ENCODE measurements at places on chromosomes 6 and 20.

DNA sequence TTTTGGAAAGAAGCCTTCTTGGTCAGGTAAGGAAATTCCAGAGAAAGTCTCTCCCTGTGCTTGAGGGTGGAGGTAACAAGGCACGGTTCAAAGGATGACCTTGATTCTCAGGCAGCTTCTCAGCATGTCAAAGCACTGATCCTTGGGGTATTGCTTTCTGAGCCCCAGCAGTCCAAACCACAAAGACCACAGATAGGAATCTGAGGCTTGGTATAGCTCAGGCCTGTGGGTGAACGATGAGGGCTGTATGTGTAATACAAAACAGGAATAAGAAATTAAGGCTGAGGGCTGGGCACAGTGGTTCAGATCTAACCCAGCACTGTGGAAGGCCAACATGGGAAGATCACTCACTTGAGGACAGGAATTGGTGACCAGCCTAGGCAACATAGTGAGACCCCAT is 70.2 kb upstream of the SLC22A1 start:
- no peaks in the 10 kb centered on the region for H3K27me3 ChIP-seq
- H3K36me3 ChIP-seq, result peaks cover 21% of the 10 kb centered on the region
- H3K27ac ChIP-seq, result no peak overlapping the region

DNA sequence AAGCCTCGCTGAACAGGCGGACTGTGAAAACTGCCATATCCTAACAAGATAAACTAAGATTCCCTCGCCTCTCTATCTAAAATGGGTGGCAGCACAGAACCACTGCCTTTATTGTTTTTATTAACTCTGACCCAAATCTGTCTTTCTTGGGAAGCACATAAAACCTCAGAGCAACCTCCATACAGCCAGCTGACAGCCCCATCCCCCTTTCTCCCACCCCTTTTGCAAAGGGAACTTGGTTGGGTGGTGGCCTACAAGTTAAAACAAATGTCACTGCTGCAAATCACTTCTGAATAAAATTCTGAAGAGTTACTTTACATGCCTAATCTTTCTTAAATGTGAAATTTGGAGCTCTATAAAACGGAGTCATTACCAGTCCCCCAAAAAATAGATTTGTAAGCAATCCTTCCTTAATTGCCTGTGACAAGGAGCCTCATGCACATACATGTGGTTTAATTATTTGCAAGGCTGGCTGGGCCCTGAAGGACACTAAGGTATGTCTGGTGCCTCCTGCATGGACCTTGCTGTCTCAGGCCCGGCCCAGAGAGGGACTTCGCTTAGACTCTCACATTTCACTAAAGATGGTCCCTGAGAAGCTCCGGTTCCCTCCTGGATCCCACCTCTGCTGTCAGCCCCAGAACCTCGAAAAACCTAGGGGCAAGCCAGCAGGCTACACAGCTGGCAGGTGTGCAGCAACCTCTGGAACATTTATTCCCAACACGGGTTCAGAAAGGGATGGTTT is 21.7 kb downstream of the PXDC1 start:
- H3K4me3 ChIP-seq, result no peak overlapping the region
- H3K4me1 ChIP-seq, result no peaks in the 10 kb centered on the region
- DNase-seq, result peak; percentile 54
- peaks cover 11% of the 10 kb centered on the region for H3K36me3 ChIP-seq

GRCh38 chr20:49310705-49311104 is 32.8 kb upstream of the ZNFX1 start:
- H3K36me3 ChIP-seq, result no peaks in the 10 kb centered on the region
- no peak for DNase-seq
- H3K4me1 ChIP-seq, result no peaks in the 10 kb centered on the region
- no peaks in the 10 kb centered on the region for H3K27me3 ChIP-seq
- no peak overlapping the region for H3K27ac ChIP-seq
- no peak overlapping the region for H3K4me3 ChIP-seq

GRCh38 chr20:1144401-1145172 is 26.2 kb downstream of the PSMF1 start:
- DNase-seq, result no peak
- H3K27ac ChIP-seq, result no peak overlapping the region
- no peaks in the 10 kb centered on the region for H3K27me3 ChIP-seq
- H3K36me3 ChIP-seq, result peaks cover 3% of the 10 kb centered on the region
- H3K4me3 ChIP-seq, result no peak overlapping the region

DNA sequence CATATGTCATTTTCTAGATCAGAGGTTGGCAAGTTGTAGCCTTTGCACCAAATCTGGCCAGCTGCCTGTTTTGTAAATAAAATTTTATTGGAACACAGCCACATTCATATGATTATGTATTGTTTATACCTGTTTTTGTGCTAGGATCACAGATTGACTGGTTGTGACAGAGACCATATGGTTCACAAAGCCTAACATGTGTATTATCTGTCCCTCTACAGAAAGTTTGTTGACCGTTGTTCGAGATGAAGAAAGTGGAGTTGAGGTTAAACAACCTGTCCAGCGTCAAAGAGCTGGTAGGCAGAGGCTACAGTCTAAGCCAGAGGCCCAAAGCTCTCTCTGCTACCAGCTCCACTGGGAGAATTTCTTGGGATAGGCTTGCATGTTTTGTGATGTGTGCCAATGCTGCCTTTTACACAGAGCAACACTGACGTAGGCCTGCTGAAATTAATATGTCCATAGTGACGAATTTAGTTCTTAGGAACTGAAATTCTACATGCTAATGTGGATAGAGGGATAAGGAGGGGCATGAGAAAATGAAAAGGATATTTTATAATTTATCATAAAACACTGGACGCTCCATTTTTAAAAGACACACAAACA is 11.7 kb upstream of the IGF2R start:
- no peak overlapping the region for H3K27ac ChIP-seq
- no peaks in the 10 kb centered on the region for H3K27me3 ChIP-seq
- H3K4me3 ChIP-seq, result no peak overlapping the region
- DNase-seq, result no peak
- H3K36me3 ChIP-seq, result no peaks in the 10 kb centered on the region

DNA sequence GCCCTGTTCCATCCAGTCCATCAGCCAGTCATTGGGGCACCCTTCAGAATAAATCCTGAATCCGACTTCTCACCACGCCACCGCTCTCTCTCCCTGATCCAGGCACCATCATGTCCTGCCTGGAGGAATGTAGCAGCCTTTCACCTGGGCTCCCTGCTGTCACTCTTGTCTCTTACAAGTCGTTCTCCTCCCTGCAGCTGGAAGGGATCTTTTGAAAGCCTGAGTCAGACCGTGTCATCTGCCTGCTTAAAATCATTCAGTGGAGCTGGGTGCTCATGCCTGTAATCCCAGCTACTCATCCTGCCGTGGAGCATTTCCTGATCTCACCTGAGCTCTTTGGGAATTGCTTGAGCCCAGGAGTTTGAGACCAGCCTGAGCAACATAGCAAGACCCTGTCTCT is 19.2 kb upstream of the KCNG1 start:
- H3K27me3 ChIP-seq, result no peaks in the 10 kb centered on the region
- no peak for DNase-seq
- no peaks in the 10 kb centered on the region for H3K4me1 ChIP-seq
- no peak overlapping the region for H3K4me3 ChIP-seq
- H3K27ac ChIP-seq, result no peak overlapping the region

DNA sequence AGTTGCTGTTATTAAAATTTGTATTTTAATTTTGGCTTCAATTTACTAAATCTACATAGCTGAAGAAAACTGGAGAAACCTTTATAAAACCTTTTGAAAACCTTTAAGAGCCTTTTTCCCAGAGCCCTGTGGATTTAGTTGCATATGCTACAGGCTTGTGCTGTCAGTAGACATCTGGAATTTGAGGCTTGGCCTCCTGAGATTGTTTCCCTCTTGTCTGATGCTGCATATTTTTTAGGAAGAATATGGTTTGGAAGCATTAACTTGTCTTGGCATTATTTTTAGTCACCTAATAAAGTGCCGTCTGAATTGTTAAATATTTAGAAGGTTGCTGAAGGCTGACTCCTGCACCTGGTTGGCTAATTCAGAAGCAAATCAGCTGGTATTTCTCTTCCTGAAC is 369.4 kb downstream of the UTRN start:
- no peaks in the 10 kb centered on the region for H3K27me3 ChIP-seq
- no peaks in the 10 kb centered on the region for H3K36me3 ChIP-seq
- no peak overlapping the region for H3K4me3 ChIP-seq
- no peak for DNase-seq
- H3K27ac ChIP-seq, result no peak overlapping the region

DNA sequence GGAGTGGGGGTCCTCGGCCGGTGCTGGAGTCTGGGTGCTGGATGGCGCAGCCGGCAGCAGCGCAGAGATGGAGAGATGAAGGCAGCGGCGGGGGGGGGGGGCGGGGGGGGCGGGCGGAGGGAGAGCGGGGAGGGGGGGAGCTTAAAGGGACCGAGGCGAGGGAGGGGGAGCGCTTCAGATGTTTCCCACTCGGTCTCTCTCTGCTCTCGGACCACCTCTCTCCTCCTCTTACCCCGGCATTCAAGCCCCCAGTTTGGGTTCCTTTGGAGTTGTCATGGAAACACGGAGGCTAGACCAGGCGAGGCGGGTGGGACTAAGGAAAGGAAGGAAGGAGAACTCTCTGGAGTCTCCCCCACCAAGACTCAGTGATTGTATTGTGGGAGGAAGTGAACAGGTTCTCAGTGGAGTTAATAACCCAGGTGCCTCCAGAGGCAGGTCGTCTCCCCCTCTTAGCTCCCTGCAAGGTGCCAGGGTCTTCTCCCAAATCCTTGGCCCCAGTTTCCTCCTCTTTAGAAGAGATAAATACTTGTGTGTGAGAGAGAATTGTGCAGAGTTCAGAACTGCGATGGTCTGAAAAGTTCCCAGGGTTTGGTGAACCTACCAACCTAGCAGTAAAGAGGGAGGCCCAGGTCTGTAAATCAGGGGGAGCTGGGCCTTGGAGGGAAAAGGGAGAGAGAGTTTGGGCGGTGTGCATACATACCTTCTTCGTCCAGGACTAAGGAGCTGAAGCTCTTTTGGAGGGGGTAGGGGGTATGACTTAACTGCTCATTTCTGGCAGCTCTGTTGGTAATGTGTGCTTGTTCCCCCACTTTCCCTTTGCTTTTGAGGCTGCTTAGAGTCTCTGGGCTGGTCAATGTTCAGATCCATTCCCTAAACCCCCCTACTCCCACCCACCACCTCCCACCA is at the start of gene PRRT1:
PRRT1 (minus strand) TSS at position 77 of the 906 bp plus-strand sequence. CDS start 112 bp downstream, outside the sequence.
- peak within 1 kb of the TSS; percentile 18 for H3K27ac ChIP-seq
- peak within 1 kb of the TSS; percentile 61 for H3K4me3 ChIP-seq
- H3K27me3 ChIP-seq, result no peaks in the 10 kb centered on the region
- no peaks in the 10 kb centered on the region for H3K36me3 ChIP-seq

GRCh38 chr6:4460586-4461475 is 315.4 kb upstream of the CDYL start:
- H3K27ac ChIP-seq, result no peak overlapping the region
- no peaks in the 10 kb centered on the region for H3K27me3 ChIP-seq
- no peak overlapping the region for H3K4me3 ChIP-seq
- H3K36me3 ChIP-seq, result no peaks in the 10 kb centered on the region
- peak; percentile 84 for DNase-seq

All from aorta (tissue), 5 donors.